ENCODE measurements at places on chromosomes 2 and 18.

DNA sequence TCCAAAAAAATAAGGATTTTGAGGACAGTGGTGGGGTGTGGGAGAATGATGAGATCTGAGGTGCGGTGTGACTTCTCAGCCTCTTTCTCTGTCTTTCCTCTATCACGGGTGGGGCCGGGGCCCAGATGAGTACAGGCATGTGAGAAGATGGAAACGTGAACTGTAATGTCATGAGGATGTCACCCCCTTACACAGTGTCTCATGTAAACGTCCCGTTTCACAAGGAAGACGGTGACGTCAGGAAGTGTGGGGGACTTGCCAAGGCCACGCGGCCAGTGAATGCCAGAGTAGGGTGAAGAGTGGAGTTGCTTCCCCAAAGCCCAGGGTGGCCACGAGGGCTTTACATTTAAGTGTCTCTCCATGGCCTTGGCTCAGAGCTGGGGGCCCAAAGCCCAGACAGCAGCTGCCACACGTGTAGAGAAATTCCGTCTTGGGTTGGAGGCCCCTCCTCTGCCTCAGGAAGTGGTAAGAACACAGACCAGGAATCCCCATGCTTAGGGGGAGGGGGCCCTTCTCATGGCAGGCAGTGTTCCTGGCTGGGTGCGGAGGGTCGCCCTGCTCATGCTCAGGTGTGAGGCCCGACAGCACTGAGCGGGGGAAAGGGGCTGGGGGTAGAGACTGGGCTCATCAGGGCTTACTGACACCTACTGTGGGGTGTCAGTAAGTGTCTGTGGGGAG, 80.9 kb upstream of the SMAD7 start:
- DNase-seq: peak; percentile 47

DNA sequence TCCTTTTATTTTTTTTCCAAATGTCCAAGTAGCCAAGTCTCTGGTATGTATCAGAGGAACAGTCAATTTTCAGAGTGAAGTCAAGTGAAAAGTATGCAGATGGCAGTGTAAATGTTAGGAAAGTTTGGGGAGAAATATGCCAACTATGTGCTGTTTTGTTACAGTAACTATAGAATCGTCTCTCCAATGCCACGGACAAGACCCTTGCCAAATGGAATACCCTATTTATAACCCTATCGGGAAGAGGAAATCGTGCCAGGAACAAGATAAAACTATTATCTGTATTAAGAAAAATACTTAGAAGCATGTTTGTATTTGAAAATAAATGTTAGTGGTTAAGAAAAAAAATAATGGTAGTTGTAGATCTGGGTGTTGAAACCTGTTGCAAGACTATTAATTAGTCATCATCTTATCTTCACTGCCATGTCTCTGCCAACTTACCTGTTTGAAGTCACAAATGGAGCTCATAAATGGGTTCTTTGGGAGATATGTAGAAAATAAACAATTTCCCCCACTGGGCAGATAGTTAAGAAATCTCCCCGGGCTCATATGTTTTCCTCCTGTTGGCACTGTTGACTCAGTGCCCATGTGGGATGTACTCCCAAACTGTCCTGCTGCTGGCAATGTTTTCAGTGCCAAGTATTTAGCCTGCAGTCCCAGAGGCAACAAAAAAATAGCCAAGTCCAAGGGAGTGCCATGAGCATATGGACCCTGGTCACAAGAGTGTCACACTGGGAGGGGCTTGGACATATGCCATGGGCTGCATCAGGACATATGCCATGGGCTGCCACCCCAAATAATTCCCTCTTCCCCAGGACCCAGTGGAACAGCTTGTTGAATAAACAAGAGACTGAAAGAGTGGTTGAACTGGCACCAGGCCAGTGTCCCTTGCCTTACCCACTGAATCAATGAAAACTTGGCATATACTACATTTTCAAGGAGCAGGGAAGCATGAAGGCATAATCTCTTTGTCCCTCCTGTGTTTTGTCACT, 366.9 kb downstream of the OSR1 start:
- DNase-seq: no peak

DNA sequence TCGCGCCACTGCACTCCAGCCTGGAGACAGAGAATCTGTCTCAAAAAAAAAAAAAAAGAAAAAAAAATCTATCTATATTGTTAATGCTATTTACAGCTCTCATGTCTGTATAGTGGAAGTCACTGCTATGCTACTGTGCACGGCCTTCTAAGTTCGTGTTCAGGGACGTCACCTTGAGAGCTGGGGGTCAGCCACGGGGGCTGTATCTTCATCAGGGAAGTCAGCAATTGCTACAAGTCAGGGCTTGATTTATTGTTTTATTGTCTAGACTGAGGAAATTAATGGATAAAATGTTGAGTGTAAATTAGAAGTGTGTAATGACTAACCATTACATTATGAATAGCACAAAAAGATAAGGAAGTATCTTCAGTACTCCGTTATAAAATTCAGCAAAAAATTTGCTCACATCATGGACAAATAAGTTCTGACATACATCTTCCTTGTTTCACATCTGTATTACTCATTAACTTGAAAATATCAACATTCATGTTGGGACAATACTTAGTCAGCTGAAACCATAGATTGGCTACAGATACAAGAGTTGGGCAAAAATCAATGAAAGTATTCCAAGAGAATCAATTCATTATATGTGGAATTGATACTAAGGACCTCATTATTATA, 136.6 kb upstream of the SEC11C start:
- DNase-seq: no peak

DNA sequence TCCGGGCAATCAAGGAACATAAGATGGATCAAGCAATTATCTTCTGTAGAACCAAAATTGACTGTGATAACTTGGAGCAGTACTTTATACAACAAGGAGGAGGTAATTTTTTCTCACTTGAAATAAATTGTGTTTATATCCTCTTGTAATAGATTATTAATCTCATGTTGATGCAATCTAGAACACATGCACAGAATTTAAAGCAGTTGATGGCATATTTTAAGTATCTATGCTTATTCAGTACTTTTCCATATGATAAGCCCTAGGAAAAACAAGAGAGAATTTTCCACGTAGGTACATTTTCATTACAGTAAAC, 31.8 kb downstream of the DDX1 start:
- DNase-seq: no peak

GRCh38 chr18:67143028-67143427, 373.5 kb downstream of the DSEL start:
- no peak for DNase-seq

DNA sequence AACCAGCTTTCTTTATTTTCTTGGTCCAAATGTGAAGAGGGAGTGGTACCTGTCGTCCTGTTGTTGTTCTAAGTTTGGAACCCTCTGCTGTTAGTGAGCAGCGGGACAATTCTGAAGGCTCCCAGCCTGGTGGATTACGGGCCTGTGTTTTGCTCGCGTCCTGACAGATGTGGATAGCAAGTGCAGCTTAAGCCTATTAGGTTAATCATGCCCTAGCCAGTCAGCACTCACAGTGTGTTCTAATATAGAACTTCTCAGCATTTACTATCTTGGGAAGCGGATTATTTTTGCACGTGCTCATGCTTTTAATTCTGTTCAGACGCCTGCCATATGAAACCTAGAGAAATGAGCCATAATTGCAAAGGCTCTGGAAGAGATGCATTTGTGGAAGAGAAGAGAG, at the start of gene PCARE:
PCARE (minus strand) TSS at position 113 of the 400 bp plus-strand sequence. CDS start 262 bp downstream, outside the sequence.
- DNase-seq: no peak

DNA sequence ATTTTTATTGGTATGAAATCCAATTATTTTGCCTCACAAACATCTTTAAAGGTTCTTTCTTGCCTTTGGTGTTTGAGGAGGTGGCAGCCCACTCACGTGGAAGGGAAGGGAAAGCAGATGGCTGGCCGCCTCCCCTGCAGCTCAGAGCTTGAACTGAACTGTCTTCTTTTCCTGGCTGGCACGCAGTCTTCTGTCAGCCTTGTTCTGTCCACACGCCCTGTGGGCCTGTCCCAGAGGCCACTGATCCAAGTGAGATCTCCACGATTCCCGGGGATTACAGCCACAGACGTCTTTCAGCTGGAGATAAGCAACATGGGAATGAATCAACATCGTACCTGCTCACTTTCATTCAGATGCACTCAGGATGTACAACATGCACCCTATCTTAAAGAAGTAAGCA, 73.3 kb downstream of the TMEM18 start:
- no peak for DNase-seq
